Small intestine (tissue), 16 donors: ENCODE measurements at places on chromosomes 16 and 17. TPM values are rescaled to one million over a fixed set of nuclear protein-coding genes. Genes with fewer than 3 reads are reported as not detected.

Gene ITGB4
- 210 TPM for polyA plus RNA-seq

Gene KRT32
- not detected for polyA plus RNA-seq

Gene GCGR
- 2.2 TPM for polyA plus RNA-seq

DNA sequence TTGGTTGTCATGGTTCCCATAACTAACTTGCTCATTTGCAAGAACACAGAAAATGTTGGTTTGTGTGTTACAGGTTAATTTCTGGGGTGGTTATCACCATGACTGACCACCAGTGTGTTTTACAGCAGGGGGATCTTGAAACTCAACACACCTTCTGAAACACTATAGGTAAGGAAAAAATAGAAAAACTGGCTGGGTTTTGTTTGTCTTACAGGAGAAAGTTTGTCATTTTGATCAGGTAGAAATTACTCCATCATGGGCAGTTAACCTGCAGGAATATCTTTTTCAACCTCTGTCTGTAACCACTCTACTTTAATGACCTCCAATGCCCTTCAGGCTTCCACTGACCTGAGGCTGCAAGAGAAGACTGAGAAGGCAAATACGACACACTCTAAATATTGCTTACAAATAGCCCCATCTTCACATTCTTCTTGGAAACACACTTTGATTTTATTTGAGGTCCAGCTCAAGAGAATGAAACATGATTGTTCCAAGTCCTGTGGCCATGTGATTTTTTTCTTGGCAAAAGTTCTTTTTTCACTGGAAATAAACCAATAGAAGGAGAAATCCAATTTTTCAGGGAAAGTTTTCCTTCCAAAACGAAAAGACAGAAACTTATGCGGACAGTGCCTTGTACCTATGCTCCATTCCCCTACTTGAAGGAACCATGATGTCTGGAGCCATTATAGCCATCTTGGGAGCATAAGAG lies 428.7 kb upstream of the SALL1 start:
- no peak for DNase-seq

DNA sequence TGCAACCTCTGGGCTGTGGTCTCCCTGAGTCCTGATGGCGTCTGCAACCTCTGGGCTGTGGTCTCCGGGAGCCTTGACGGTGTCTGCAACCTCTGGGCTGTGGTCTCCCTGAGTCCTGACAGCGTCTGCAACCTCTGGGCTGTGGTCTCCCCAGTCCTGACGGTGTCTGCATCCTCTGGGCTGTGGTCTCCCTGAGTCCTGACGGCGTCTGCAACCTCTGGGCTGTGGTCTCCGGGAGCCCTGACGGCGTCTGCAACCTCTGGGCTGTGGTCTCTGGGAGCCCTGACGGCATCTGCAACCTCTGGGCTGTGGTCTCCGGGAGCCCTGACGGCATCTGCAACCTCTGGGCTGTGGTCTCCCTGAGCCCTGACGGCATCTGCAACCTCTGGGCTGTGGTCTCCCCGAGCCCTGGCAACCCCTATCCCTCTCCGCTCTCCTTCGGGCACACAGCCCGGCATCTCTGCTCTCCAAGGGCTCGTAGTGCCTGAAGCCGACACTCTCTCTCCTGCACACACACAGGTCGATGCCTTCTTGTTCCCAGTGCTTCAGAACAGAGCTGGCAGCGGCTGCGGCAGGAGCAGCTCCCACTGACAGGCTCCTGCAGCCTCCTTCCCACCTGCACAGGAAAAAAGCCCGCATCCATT lies 45.6 kb downstream of the METRNL start:
- DNase-seq = no peak
